Aortic smooth muscle cell (primary cell): ENCODE measurements at places on chromosomes 5 and 9. TPM values are rescaled to one million over a fixed set of nuclear protein-coding genes. Genes with fewer than 3 reads are reported as not detected.

The SPINK7 gene
- total RNA-seq = not detected in 2 replicates

The BHMT2 gene
- total RNA-seq = 4.1 and 6.1 TPM in 2 replicates

The DRD1 gene
- total RNA-seq = 0.12 and 0.53 TPM in 2 replicates

The SLC6A3 gene
- total RNA-seq = not detected in 2 replicates
